ENCODE measurements at places on chromosomes 1 and 21. TPM values are rescaled to one million over a fixed set of nuclear protein-coding genes. Genes with fewer than 3 reads are reported as not detected.

Gene KLF17
- not detected for total RNA-seq

DNA sequence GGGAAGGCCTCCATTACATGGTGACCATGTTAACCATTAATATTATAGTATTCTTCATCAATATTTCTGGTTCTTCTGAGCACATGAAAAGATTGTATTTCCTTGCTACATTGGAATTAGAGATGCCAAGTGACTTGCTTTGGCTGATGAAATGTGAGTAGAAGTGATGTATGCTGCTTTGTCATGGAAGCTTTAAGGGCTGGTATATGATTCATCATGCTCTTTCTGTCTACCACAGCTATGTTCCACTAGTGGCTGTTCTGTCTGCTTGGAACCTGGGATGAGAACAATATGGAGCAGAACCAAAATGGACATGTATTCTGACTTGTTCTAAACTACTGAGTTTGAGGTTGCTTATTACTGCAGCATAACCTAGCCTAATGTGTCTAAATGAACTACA, 163.3 kb downstream of the TM2D1 start:
- DNase-seq: no peak

GRCh38 chr1:19844731-19845495, 29.8 kb upstream of the RNF186 start:
- no peak for DNase-seq

- DNase-seq: no peak
Observed at GRCh38 chr21:39193380-39193779, 10.1 kb upstream of the PSMG1 start.

DNA sequence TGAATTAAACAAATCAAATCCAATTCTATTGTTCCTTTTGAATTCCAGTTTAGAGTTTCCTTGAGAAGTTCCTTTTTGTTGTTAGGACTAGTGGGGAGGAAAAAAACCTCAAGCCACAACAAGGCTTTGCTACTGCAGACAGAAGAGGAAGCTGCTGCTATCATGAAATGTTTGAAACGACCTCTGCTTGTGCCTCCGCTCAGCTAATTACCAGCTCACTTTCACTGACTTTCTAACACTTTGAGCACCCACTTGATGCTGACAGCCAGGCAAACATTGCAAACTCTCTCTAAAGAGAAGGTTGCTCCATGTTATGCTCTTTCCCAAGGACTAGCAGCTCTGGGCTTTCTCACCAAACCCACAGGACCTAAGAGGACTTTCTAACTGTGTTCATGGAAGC, 203.9 kb upstream of the PROX1 start:
- no peak for DNase-seq

- DNase-seq: no peak
Observed at GRCh38 chr1:13951793-13952751, 252.1 kb downstream of the PRDM2 start.

DNA sequence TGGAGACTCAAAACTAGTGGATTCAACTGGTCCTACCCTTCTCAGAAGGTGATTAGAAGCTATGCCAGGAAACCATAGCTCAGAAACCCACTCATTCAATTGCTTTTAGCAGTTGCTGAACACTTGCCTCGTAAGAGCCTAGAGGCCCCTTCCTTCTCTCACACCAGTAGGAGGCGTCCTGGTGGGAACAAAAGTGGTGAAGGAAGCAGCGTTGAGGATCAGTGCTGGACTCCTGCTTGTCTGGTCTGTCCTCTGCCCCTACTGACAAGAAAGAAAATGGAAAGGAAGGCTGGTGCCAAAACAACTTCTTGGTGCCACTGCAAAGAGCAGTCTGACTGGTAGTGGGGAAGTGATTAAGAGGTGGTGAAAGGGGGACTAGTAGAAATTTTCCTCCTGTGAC, 269.7 kb downstream of the LMO4 start:
- no peak for DNase-seq

DNA sequence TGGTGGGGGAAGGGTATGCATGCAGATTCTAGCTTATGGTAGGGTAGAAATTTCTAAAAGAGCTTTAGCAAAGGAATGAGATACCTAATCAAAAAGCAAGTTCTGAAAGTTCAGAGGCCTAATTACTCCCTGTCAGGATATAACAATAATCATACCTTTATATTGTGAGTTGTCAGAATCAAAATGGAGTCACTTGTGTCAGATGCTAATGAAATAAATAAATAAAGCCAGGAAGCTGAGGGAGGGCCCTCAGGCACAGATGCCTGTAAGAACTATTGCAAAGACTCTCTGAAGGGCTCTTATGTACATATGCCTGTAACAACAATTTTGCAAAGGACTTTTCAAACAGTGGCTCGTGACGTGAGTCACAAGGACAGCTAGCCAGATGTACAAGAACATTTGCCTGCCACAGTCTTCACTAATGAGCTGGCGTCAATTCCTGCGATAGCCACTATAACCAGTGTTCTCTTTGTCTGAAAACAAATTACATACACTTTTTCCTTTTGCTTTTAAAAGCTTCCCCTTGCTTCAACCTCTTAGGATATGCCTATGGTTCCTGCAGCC, 27.4 kb upstream of the DNASE2B start:
- no peak for DNase-seq

DNA sequence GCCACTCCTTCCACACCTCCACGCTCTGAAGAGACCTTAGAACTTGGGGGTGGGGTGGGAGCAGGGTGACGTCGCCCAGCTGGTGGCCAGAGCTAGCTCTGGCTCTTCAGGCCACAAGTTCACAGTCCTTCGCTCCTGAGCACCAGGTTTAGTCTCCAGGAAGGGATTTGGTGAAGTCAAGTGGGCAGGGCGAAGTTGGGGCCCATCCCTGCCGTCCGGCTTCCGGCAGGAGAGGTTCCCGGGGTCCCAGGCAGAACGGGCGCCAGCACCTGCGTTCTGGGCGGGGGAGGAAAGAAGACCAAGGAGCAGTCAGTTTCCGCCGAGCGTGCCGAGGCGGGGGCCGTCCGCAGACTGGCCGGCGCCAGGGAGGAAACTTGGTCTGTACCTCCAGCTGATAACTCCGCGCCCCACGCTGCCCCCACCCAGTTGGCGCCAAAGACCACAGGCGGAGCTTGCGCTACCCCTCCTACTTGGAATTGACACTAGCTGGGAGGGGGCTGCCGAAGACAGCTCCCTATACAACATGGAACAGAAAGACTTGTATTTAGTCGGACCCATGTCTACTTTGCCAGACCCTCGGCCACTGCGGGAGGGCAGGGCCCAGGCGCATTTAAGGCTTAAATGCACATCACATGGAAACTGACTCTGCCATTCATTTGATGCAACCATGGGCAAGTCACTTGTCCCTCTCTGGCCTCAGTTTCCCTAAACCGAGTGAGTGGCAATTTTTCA, 995 bp downstream of the ID3 start:
- peak; percentile 71 for DNase-seq

DNA sequence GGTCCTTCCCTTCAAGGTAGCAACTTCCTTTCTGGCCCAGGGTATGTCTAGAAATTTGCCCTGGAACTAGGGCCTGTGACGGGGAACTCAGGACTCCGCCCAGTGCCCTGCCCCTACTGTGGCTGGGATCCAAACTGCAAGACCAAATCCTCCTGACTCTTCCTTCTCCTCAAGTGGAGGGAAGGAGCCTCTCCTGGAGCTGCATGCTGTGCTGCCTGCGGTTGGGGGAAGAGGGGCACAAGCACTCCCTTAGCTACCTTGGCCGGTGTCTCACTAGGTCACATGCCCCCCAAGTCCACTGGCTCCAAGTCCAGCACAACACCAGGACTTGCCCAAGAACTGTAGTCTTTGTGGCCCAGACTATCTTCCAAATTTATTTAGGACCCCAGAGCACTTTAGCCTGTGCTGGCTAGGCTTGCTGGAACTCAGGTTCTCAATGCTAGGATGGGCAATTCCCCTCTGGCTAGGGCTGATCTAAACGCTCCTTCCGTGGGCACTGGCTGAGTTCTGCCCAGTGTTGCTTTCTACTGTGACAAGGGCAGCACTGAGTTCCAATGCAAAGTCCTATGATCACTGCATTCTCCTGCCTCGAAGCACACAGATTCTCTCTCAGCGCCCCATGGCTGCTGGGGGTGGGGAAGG, 12.2 kb downstream of the ADSS2 start:
- no peak for DNase-seq

DNA sequence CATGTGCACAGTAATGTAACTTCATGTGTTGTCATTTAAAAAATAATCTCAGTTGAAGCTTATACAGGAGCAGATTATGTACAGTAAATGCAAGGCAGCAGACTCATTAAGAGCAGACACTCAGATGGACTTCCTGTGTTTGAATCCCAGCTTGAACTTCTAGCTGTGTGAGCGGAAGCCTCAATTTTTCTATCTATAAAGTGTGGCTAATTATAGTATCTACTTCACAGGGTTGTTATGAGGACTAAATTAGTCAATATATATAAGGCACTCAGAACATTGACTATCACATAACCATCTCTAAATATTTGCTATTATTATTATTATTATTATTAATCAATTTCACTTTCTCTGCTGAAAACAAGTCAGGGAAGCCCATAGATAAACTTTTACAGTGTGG, 141.6 kb downstream of the ZP4 start:
- no peak for DNase-seq

Measured in left ventricle myocardium inferior (tissue), 1 donor.